ENCODE measurements at places on chromosomes 1 and 21.

GRCh38 chr1:22121421-22121911 is 21.4 kb downstream of the WNT4 start:
- no peak for DNase-seq

DNA sequence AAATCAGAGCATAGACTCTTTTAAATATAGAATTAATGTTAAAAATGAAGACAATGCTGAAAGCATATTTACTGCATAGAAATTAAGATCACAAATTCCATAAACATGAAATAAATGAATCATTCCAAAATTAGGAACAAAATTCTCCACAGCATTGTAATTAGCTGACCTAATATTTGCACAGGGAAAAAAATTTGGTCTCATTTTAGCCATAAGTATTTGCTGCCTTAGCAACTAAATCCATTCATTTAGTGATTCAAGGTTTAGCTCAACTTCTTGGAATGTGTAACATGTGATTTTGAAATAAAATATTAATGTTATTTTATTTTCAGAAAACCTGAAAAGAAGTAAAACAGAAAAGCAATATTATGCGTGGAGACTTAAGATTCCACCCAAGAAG is 25.5 kb downstream of the ADAMTS5 start:
- no peak for DNase-seq

GRCh38 chr1:203512848-203513584 is 19.1 kb downstream of the OPTC start:
- no peak for DNase-seq

DNA sequence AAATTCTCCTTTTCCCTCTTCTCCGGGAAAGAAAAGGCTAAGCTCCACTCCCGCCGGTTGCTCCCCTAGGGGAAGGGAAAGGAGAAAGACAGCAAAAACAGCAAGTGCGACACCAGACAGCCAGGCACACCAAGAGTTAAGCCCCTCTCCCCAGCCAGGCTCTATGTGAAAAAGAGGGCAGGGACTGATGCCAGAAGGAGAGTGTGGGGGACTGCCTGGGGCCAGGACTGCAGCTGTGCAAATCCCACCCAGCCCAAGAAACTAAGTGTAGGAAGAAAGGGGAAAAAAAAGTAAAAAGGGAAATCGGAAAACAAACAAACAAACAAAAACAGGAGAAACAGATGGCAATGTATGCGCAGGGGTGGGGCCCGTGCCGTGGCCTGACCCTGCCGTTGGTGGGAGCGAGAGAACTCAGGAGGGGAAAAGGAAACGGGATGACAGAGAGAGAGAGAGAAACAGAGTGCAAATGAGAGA is 27.7 kb upstream of the FMO1 start:
- DNase-seq = no peak

DNA sequence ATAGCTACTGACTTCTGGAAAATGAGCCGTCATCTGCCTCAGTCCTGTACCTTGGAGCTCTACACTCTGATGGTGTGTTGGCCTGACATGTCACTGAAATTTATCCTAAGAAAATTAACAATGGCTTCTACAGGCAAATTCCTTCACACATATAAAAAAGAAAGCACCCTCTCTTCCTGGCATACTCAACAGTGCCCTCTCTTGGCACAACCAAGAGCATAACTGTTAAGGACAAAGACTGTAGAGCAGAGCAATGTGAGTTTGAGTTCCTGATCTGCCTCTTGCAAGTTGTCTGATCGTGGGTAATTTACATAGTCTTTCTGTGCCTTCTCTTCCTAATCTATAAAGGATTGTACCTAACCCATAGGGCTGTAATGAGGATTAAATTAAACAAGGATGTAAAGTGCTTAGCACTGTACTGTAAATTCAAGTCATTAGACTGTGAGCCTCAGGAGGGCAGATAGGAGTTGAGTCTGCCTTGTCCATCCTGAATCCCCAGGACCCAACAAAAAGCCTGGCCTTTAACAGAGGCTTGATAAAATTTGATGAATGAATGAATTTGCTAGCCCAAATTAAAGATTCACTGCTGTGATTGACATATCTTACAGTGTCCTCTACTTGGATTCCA is 83.5 kb downstream of the SYF2 start:
- DNase-seq = no peak

DNA sequence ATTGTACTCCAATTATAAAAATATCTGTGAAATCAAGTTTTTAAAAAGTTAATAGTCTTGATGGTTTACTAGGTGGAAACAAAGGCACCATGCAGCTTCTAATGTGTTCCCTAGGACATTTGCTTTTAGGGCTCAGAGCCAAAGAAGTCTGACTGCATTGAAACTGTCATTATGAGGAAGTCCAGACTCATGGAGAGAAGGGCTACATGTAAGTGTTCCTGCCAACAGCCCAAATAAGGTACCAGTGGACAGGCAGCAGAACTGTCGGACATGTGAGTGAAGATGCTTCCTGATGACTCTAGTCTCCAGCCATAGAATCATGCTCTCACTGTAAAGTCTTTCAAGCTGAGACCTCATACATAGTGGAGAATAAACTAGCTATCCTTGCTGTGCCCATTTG is 287.6 kb downstream of the AKT3 start:
- DNase-seq = no peak

- no peak for DNase-seq
These were observed 100.5 kb upstream of the NEK7 start for GRCh38 chr1:198056255-198056654.

- no peak for DNase-seq
These were observed 48.8 kb downstream of the TENT5C start for GRCh38 chr1:117654493-117655219.

GRCh38 chr1:157288006-157288405 is 149.8 kb upstream of the ETV3 start:
- no peak for DNase-seq

DNA sequence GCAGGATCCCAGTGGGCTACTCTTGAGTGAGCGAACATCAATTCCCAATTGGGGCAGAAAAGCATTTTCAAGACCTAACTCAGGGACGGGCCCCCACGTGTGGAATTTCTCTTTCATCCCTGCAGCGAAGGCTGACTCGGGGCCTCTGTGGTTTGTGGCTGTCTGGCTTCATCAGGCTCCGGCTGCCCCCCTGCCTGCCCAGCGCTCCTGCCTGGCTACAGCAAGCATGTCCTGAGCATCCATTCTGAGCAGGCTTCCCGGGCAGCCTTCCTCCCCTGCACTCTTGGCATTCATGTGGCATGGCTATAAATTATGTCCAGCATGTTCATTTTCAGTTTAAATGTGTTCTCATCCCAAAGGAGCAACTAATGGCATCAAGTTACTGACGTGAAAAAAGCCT is 588.1 kb downstream of the KIF26B start:
- no peak for DNase-seq

- DNase-seq = no peak
These were observed 16.2 kb upstream of the COL18A1 start for GRCh38 chr21:45388611-45389296.

DNA sequence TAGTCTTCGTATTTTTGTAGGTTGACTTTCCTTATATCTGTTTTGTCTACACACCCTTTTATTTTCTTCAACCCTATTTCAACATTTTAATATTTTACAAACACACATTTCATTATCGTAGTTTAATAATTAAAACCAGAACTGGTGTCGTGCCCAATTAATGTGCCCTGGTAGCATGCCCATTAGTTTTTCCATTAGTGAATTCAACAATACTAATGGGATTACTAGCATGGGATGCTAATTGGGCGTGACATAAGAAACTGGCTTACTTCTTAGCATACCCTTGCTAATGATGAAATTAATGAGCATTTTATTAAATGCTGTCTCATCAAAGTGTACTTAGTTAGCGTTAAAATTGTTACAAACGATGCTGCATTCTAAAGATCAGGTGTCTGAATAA is 332.7 kb downstream of the USH2A start:
- DNase-seq = no peak

- DNase-seq = no peak
These were observed 736.2 kb downstream of the PTPRU start for GRCh38 chr1:29972421-29973053.

- no peak for DNase-seq
These were observed at the start of gene BRINP2 for GRCh38 chr1:177170756-177171535. Gene BRINP2 (plus strand): TSS chr1:177170958. CDS start chr1:177229877, 58,919 bp downstream.

GRCh38 chr1:224377676-224378006 is 21.0 kb downstream of the CNIH4 start:
- no peak for DNase-seq

- no peak for DNase-seq
These were observed 478.1 kb downstream of the PLA2G4A start for GRCh38 chr1:187306710-187307415.

- DNase-seq = no peak
These were observed 951.3 kb downstream of the ADGRL2 start for GRCh38 chr1:82752046-82752445.

DNA sequence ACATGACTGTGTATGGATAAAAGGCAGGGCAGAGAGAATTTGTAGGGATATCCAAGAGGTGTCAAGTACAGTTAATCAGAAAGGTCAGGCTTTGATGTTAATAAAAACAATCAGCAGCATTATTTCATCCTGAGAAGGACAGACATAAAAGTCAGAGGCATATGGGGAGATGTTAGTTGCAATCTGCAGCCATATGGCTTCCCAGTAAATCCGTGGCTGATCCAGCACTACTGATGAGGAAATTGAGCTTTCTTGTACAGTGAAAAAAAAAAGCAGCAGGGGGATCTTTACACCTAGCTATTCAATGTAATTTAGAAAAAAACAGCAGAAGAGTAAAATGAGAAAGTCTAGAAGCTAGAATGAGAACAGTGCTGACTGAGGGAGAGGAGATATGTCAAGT is 2.2 kb upstream of the SPRR1B start:
- DNase-seq = no peak

GRCh38 chr21:38759413-38759812 is 46.3 kb upstream of the ETS2 start:
- DNase-seq = no peak

GRCh38 chr1:54695221-54695620 is 20.4 kb upstream of the TTC4 start:
- no peak for DNase-seq

GRCh38 chr1:201469645-201470074 is 672 bp upstream of the PHLDA3 start:
- no peak for DNase-seq

DNA sequence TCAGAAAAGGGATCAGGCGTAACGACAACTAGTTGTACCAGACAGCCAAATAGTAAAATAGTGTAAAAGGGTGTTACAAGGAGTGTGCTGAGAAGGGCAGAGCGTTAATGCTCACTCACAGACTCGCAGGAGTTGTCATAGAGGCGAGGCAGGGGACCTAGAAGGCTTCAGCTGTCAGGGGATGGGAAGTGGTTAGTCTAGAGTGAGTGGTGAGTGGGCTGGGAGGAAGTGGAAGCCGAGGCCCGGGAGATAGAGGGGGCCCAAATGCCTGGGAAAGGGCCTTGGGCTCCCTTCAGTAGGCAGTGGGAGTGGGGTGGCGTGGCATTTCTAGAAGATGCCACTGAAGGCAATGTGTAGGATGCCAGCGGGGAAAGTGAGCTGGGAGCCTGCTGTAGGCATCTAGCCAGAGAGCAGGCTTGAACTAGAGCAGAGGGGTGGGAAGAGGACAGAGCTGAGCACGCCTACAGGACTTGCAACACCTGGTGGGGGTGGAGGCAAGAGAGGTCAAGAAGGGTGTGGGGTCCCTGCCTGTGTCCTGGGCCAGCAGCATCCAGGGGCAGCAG is 10.3 kb downstream of the SLC6A17 start:
- DNase-seq = no peak

DNA sequence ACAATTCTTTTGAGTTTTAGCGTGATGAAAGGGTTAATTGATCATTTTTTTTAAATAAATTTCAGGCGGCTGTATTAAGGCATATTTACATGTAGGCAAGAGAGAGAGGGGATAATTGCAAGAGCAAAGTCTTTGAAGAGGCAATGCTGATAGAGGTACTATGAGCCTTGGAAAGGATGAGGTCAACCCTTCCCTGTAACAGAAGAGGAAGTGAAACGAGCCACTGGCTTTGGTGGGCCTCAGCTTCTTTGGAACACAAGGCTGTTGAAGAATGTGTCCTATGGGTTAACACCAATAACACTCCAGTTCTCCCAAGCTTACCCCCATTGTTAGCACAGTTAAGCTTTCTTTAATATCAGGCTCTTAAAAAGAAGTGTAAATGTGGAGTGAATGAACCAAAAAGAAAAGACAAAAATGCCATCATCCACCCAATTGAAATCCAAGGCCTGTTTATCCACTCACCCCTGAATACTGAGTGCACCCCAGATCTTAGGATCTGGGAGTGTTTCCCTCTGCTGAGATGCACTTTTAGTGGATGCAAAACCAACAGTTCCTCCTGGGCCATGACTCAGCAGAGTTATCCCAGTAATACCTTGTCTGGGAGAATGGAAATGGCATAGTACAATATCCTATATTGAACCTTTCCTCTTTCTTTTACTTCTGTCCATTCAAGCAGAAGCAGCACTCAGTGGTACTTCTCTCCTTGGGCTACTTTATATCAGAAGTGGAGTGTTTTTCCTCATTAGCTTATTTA is 216.4 kb downstream of the SLC44A5 start:
- DNase-seq = no peak

GRCh38 chr1:207883660-207884250 is 27.2 kb downstream of the CD34 start:
- no peak for DNase-seq

DNA sequence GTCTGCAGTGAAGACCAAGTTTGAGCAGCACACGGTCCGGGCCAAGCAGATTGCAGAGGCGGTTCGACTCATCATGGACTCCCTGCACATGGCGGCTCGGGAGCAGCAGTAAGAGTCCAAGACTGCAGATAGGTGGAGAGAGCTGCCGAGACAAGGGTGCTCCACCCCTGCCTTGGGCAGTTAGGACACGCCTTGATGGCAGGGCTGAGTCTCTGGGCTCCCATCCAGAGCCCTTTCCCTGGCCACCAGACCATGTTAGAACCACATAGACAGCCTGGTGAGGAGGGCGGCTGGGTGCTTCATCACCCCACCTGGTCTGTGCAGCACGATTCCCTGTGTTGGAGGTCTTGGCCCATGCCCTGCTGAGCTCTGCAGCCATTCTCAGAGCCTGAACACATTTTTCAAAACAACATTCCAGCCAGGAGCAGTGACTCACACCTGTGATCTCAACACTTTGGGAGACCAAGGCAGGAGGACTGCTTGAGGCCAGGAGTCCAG is 17.3 kb upstream of the MIIP start:
- DNase-seq = no peak

- DNase-seq = no peak
These were observed 69.9 kb upstream of the USP25 start for GRCh38 chr21:15659753-15660422.

All from stimulated activated CD8-positive, alpha-beta memory T cell treated with anti-CD3 and anti-CD28 coated beads, Interleukin-12 subunit alpha, Interleukin-12 subunit beta, amount 100 ng/mL, for 4 hours (primary cell).